ENCODE measurements at places on chromosomes 1 and 21. TPM values are rescaled to one million over a fixed set of nuclear protein-coding genes. Genes with fewer than 3 reads are reported as not detected.

GRCh38 chr1:240086726-240087125 is 5.0 kb upstream of the FMN2 start:
- DNase-seq, result no peak

Gene BLACAT1
- total RNA-seq, result not detected

DNA sequence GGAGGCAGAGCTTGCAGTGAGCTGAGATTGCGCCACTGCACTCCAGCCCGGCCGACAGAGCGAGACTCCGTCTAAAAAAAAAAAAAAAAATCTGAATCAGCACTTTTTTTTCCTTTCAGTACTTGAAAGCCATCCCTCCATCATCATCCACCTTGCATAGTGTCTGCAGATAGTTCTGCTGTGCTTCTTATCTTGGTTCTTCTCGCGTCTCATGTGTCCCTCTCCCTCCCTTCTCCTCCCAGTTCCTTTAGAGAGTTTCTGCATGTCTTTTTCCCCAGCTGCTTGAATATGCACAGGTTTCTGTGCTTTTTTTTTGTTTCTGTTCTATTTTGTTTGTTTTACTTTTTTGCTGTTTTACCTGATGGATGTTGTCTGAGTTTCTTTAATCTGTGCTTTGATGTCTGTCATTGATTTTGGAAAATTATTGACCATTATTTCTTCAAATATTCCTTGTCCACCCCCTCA is 3.9 kb upstream of the COL18A1 start:
- DNase-seq, result no peak

DNA sequence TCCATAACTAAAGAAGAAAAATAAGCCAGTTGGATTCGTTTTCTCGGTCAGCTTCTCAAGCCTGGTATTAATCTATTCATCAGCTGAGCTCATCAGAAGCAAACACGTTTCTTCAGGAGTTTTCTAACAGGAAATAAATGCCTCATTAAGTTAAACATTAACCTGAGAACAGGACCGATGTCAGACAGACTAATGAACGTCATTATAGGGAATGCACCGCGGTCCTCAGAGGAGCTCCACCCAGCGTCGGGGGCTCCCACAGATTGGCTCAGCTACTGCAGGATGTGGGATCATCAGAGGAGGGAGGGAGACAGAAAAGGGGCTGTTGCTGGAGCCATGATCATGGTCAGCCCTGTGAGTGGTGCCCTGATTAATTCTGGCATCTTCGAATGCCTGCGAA is 615.4 kb downstream of the PTPRU start:
- no peak for DNase-seq

All from omental fat pad (tissue), 4 donors.